NCI-H345 (cell line): ENCODE measurements at places on chromosomes 2 and 18.

- DNase-seq: no peak
Measured at GRCh38 chr2:181008407-181008806, 28.0 kb downstream of the UBE2E3 start.

- DNase-seq: no peak
Measured at GRCh38 chr18:27985832-27986231, 191.1 kb downstream of the CDH2 start.

DNA sequence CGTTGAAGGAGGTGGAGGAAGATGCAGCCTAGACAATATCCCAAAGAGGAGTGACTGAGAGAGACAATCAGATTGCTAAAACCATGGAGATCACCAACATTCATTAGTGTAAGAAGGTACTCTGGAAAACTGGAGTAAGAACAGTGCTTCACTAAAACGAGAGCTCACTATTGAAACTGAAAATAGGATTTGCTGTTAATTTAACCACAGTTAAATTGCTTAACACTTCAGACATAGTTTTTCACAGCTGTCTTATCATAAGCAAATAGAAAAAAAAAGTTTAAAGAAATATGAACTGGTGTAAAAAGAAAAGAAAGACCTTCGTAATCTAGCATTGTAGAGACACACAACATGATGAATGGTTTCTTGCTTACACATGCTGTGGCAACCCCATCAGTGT lies 1049.8 kb upstream of the CHAC2 start:
- no peak for DNase-seq

GRCh38 chr2:960061-960736 lies 9.6 kb downstream of the SNTG2 start:
- DNase-seq: peak; percentile 82

DNA sequence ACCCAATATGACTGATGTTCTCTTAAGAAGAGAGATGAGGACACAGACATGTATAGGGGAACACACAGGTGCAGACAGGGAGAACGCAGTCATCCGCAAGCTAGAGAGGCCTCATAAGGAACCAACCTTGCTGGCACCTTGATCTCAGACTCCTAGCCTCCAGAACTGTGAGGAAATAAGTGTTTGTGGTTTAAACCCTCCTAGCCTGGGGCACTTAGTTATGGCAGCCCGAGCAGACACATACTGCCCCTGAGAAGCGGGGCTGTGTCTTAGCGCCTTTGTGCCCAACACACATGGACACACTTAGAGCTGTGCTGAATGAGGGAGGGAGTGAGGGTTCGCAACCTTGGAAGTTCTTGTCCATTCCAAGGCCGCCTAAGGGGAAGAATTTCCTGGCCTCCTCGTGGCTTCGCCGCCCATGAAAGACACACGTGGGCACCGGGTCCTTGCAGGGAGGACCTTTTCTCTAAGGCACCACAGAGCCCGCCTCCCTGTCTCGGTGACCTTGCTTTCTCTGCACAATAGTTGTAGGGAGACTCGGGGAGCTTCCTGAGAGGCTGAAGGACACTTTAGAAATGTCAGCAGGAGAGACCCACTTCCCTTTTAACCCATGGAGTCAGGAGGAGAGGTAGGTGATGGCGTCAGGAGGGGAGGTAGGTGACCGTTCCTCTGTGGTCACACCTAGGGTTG lies 224.5 kb upstream of the HDAC4 start:
- DNase-seq: no peak

DNA sequence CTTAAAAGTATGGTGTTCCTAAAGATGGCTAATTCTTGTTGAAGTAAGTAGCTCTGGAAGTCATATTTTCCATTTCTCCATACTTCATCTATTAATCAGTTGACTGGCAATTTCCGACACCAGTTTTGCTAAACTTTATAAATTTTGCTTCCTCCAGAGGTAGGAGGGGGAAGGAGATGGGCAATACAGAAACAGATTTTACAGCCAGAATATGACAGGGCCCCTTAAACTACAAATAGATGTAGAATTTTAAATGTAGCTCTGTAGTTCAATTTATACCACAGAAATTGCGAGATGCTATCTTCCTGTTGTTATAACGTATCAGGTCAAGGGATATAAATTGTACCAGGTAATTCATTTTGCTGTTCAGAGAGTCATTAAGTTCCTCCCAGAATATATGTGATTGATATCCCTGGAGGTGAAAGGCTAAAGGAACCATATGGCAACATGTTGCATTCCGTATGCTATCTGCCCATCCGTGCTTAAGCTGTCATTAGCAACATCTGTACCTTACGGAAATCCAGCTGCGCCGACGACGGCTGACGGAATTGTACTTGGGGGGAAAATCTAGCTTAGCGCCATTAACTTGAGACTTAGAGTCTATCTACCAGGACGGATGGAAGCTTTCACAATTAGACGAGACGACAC lies 8.4 kb upstream of the NR4A2 start:
- peak; percentile 69 for DNase-seq

DNA sequence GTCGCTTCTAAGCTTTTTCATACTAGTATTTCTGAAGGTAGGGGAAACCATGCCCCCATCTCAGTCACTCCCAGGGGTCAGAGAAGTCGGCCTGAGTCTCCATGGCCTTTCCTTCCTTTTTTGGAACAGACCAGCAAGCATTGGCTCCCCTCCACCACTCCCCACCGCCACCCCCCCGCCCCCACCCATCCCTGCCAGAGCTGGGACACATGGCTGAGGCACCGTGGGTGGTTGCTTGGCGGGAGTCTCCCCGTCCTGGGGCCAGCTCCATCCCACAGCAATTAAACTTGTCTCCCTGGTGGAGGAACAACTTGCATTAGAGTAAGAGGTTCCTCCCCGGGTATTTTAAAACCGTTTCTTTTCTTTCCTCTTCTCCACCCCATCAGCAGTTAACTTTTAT lies 100.8 kb upstream of the TFPI start:
- no peak for DNase-seq

DNA sequence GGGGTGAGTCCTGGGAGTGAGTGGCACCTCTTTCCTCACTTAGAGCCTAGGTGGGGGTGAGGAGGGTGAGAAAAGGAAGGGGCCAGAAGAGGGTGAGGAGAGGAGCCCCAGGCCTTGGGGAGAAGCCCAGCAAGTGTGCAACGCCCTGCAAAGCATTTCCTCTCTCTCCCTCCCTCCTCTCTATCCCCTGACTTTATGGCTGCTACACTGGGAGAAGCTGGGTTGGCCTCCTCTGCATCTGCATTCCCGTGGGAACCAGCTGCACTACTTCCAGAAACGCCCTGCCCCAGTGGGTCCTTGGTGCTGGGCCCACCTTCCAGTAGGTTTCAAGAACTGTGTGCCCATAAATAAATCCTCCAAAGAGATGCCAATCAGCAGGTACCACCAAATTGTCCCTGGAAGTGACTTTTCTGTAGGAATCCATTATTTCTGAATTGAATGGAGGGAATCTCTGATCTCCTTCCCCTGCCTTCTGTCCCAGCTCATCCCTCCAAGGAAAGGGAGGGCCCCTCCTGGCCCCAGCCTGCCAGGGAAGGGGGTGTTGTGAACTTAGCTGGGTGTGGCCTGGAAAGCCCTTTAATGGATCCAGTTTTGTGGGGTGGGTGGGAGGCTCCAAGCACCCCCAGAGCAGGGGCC lies 95.7 kb upstream of the BOD1L2 start:
- DNase-seq: no peak

DNA sequence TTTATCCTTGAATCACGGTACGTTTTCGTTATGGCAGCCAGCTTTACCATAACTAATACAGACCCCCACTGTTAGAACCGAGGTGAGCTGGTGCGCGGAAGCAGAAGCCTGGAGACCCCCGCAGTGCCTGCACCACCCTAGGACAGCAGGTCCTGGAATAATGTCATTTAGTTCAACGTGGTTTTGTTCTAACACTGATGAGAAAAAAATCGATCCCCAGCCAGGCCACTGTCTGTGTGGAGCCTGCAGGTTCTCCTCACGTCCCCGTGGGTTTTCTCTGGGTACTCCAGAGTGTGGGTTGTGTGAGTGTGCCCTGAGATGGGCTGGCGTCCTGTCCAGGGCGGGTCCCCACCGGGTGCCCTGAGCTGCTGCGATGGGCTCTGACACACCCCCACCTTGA lies 69.9 kb upstream of the ST3GAL5 start:
- DNase-seq: no peak

- DNase-seq: peak; percentile 53
Measured at GRCh38 chr2:158034198-158034866, 67.3 kb upstream of the UPP2 start.

DNA sequence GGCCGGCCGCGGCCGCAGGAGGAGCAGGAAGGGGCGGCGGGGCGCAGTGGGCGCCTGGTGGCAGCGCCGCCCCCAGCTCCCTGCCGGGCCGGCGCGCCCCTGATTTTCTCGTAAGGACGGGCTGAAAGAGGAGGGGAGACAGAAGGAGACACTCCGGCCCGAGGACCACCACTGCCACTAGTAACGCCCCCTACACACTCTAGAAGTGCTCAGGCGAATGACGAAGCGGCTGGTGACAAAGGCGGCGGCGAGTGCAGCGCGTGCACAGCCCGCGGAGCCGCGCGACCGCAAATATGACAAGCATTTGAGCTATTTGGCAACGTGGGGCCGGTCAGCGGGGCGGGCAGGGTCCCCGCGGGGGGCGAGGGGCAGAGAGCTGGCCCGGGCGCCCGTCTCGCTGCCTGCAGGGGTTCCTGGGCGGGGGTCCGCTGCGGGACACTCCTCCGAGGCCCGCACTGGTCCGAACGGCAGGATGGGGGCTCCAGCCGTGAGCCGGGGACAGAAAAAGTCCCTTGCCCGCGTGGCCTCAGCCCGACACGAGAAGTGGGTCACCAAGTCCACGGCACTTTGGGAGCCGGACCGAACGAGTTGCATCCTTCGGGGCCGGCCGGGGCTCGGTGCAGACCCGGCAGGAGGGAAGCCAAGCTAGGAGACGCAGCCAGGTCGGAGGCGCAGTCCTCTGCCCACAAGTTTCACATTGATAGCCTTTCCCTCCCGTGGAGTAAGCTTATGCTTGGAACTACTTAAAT lies 524 bp upstream of the SERTAD2 start:
- DNase-seq: peak; percentile 81

DNA sequence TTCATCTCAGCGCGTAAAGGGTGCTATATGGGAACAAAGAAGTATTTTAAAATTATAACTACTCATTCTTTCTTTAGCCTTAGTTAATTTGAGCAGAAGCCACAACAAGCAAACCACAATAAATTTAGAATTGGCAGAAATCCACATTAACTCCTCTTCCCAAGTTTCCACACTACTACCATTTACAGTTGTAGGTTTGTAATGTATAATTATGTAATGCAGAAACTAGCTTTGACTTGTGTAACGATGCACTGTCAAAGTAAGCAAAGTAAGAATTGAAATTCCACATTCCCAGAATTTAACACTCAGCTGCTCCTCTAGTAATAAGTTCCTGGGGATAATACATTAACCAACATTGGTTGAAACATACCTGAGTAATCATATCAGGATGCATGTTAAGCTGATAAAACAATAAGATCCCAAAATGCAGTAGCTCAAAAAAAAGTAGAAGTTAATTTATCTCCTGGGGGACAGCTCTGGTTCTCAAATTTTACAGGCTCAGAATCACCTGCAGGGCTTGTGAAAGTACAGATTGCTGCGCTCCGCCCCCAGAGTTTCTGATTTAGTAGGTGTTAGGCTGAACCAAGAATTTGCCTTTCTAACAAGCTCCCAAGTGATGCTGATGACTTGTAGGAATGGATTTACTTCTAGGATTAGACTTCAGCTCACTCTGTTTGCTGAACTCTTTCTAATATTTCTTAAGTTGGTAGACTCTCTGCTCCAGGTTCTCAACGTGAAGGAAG lies 9.9 kb downstream of the GRP start:
- DNase-seq: no peak

DNA sequence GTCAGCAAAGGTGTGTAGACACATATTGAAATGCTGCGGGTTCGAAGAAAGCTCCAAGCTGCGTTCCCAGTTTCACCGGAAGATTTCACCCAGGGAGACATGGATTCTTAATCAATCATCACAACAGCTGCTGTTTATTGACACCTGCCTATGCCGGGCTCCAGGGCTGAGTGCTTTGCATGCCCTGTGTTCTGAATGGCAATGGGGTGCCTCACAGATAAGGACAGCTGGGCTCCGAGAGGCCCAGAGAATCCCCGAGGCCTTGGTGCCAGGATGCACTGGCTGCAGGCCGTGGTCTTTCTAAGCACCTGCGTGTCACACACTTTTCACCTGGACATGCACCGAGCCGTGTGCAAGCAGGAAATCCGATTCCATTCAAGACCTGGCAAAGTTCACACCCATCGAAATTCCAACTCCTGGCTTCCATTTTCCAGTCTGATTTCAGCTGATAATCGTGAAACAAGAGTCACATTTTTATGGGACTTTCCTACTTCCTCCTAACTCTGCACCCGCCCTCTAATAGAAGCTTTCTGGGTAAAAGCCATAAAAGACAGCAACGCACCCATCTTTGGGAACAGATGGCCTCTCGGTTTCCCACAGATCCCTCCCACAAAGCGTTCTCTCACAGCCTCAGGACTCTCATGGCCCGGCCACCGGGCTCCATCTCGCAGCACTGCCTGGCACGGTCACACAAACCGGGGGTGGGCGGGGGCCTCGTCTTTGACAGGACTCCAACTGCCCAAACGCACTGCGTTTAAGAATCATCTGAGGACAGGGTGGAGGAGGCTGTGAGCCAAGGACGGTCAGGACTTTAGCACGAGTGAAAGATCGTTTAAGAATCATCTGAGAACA lies 245.6 kb upstream of the SALL3 start:
- no peak for DNase-seq

- no peak for DNase-seq
Measured at GRCh38 chr2:149915151-149915550, 327.6 kb upstream of the MMADHC start.

DNA sequence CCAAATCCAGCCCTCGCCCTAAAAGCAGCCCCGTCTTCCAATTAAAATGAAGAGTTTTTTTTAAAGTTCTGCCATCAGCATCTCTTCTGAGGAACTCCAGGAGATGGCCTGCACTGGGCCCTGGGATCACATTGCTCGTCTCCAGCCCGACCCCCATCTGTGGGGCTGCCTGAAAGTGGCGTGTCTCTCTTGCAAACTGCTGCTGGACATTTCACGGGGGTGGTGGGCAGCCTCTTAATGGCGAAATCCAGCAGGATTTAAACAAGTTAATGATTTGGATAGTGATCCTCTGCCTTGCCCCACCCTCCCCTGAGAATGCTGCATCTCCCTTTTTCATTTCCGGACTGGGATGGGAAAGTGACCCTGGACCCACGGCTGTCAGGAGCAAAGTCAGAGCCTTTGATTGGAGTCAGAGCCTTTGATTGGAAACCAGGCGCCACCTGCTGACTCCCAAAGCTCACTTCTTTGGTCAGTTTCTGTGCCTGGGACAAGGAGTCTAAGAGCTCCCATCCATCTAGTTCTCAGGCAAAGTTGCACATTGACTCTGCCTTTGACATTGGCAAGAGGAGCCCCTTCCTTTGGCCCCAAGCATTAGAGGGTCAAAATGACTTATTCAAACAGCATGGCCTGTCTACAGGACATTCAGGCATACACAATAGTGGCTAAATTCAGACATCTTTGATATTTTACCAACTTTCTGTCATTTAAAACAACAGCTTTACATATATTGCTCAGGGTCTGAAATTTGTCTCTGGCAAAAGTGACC lies 155.2 kb downstream of the SH3BP4 start:
- peak; percentile 71 for DNase-seq

GRCh38 chr18:46256078-46256477 lies 151.9 kb downstream of the HAUS1 start:
- no peak for DNase-seq
